ENCODE measurements at places on chromosomes 7 and 10. TPM values are rescaled to one million over a fixed set of nuclear protein-coding genes. Genes with fewer than 3 reads are reported as not detected.

Gene GPR26
- not detected for polyA plus RNA-seq

Gene DRGX
- polyA plus RNA-seq = not detected

Gene OR2A42
- 2.1 TPM for polyA plus RNA-seq

Gene MACC1
- 5.2 TPM for polyA plus RNA-seq

Gene PRPS1L1
- polyA plus RNA-seq = not detected

Gene HABP2
- not detected for polyA plus RNA-seq

Gene MBL2
- polyA plus RNA-seq = not detected

Gene HOXA5
- polyA plus RNA-seq = not detected

Gene BTAF1
- 30.4 TPM for polyA plus RNA-seq

Gene CEP55
- 13.2 TPM for polyA plus RNA-seq

Gene CLCN1
- 0.43 TPM for polyA plus RNA-seq

Gene KCND2
- polyA plus RNA-seq = 8.3 TPM

Gene TMEM26
- 1.5 TPM for polyA plus RNA-seq

Gene CARD11
- 19.0 TPM for polyA plus RNA-seq

Gene HOXA7
- polyA plus RNA-seq = 0.24 TPM

Gene NUTM2A
- 0.21 TPM for polyA plus RNA-seq

Gene CAV2
- polyA plus RNA-seq = 4.2 TPM

Gene CAV1
- polyA plus RNA-seq = 21.1 TPM

Gene OR2F1
- not detected for polyA plus RNA-seq

Gene SAMD9L
- polyA plus RNA-seq = not detected

Gene EFCAB10
- polyA plus RNA-seq = 10.3 TPM

Data from GM23338 (cell line).